Stimulated activated CD4-positive, alpha-beta T cell treated with anti-CD3 and anti-CD28 coated beads, Interleukin-15, amount 100 ng/mL, for 24 hours (primary cell): ENCODE measurements at places on chromosomes 11 and 22.

DNA sequence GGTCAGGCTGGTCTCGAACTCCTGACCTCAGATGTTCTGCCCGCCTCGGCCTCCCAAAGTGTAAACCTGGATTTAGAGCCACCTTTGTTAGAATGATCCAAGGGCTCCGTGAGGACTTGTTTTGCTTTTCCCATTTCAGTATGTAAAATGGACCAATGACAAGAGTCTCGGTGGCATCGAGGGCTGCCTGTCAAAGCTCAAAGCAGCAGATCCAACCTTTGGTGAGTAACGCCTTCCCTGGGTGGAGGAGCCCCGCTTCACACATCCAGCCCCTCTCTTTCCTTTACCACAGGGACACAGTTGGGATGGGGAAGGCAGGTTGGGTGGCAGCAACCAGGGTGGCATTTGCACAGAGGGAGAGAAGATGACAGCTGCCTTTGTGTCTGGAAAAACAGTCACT is 4.4 kb downstream of the TTC38 start:
- no peak for DNase-seq

- DNase-seq: no peak
Measured at GRCh38 chr11:87173185-87174039, 135.7 kb downstream of the TMEM135 start.

- peak; percentile 59 for DNase-seq
Measured at GRCh38 chr11:62553080-62553838, 6.7 kb upstream of the AHNAK start.

DNA sequence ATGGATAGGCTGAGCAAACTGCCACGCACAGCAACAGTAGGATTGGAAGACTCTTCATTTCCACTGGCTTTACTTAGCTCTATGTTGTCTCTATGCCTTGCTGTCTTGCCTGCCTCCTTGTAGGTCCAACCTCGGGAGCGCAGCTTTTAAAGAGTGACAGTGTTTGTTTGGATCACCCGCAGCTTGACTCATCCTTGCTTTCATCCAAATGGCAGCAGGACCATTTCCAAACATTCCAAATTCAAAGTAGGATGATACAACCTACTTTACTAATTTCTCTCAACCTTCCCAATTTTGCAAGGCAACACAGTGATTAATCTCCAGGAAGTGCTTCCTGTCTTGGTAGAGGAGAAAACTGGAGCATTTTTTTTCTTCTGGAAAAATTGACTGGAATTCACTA is at the start of gene MMP3:
TSS of gene MMP3 (minus strand) at position 121 of the 400 bp plus-strand sequence. CDS start at position 58, 63 bp downstream.
- no peak for DNase-seq

GRCh38 chr11:102994105-102994504 is 38.6 kb upstream of the MMP13 start:
- DNase-seq: no peak

- DNase-seq: no peak
Measured at GRCh38 chr11:77508019-77508418, 34.1 kb upstream of the PAK1 start.

DNA sequence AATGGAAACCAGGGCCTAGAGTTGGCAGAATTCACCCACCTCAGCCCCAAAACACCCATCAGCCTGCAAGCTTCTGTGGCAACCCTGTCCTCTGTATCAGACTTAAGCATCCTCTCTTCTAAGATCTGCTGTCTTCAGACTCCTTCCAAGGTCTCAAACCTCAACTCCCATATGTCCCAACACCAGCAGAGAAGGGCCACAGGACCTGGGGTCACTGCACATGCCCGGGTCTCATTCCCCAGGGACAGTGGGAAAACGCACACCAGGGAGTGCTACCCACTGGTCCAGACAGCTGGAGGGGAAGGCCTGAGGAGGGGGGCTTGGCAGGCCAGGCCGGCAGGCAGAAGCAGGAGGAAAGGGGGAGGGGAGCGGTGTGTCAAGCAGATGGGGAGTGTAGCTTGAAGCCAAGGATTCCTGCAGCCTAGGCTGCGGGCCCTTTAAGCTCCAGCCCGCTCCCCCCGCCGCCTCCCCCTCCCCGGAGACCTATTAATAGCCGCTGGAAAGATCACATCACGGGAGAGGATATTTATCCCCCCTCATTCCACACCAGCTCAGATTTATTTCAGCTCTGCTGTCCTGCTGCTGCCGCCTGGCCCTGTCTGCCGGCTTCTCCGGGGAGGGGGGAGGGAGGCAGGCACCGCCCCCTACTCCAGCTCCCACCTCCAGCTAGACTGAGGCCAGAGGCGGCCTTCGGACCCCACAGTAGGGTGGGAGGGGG is 16.7 kb downstream of the BCL9L start:
- no peak for DNase-seq

GRCh38 chr22:40423310-40423688 is 52.9 kb downstream of the SGSM3 start:
- no peak for DNase-seq

GRCh38 chr11:9020916-9021315 is 17.1 kb upstream of the NRIP3 start:
- no peak for DNase-seq

- no peak for DNase-seq
Measured at GRCh38 chr11:76601272-76601671, 69.3 kb downstream of the LRRC32 start.

DNA sequence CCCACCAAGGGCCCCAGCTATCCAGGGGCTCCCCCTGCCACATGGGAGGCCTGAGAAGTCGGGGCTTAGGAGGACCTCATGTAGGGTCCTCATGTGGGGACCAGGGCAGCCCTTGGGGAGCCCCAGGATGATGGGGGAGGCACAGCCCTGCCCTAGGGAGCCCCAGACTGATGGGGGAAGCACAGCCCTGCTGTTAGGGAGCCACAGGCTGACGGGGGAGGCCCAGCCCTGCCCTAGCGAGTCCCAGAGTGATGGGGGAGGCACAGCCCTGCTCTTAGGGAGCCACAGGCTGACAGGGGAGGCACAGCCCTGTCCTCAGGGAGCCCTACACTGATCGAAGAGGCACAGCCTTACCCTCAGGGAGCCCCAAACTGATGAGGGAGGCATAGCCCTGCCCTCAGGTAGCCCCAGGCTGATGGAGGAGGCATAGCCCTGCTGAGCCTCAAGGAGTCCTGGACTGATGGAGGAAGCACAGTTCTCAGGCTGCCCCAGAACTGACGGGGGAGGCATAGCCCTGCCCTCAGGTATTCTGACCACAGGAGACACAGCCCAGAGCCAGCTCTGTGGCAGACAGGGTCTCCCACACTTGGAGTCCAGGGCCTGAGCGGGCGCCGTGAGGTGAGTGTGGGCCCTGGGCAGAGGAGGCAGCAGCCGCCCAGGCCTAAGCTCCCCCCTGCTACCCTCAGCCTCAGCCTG is 10.8 kb downstream of the PRR33 start:
- DNase-seq: no peak

DNA sequence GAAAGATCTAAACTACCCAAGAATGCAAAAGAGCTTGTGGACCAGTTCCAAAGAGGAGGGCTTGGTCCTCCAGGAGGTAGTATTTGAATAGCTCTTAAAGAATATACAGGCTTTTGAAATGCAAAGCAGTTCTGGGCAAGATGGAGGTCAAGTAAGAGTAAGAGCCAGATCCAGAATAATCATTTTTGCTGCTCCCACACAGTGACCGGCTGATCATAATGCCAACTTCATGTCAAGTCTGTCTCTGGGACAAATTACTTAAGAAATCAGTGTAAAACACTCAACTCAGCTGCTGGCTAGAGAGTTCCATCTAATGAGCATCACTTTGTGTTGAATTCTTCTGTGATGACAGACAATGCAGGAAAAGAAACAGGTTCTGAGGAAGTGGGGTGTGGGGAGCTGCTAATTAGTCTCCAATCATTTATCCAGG is 250.9 kb upstream of the NARS2 start:
- DNase-seq: no peak

GRCh38 chr22:31160328-31160978 is 471 bp downstream of the RNF185 start:
- DNase-seq: peak; percentile 19

DNA sequence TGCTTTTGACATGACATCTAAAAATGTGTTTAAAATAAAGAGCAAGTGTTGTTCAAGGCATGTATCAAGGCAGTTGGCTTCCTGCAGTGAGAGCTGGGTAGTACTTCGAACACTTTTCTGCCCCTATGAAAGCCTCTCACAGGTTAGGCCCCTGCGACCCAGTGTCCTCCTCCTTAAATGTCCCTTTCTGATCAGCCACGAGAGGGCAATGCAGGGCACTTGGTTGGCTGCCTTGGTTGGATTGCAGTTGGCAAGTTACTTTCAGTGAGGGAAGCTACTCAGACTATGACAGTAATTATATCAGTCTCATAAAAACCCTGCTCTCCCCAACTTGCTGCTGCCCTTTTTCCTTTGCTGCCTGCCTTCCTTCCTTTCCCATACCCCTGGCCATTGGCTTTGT is 743.8 kb downstream of the NTM start:
- no peak for DNase-seq

DNA sequence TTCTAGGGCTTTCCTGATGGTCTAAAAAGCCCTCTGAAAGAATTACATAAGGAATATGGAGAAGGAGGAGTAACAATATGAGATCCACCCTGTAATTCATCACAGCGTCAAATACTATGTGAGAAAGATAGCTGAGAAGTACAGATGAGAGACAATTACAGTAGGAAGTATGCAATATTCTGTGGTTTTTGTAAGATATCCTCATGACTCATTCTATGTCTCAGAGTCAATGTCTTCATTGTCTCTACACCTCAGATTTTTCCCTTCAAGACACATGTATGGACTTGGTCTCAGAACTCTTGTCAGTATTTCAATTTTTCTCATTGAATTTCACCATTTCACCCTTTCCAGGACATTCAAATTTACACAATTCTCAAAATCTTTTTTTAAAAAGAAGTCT is 343.3 kb upstream of the CTSC start:
- DNase-seq: no peak

- DNase-seq: peak; percentile 94
Measured at GRCh38 chr22:38793721-38794466, at the start of gene DNAL4. Gene DNAL4, minus strand, starts transcription at chr22:38794143. Its CDS starts 11,412 bp downstream, at chr22:38782731.

GRCh38 chr22:23786752-23787599 is at the start of gene SMARCB1:
Gene SMARCB1, plus strand, starts transcription at chr22:23786966. Its CDS starts 204 bp downstream, at chr22:23787170.
- DNase-seq: peak; percentile 91

GRCh38 chr22:37043828-37044538 is 7.6 kb upstream of the KCTD17 start:
- peak; percentile 72 for DNase-seq

DNA sequence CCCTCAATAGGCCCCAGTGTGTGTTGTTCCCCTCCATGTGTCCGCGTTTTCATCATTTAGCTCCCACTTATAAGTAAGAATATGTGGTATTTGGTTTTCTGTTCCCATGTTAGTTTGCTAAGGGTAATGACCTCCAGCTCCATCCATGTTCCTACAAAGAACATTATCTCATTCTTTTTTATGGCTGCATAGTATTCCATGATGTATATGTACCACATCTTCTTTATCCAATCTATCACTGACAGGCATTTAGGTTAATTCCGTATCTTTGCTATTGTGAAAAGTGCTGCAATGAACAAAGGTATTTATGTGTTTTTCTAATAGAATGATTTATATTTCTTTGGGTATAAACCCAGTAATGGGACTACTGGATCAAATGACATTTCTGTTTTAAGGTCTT is 42.1 kb downstream of the SLC36A4 start:
- DNase-seq: no peak

DNA sequence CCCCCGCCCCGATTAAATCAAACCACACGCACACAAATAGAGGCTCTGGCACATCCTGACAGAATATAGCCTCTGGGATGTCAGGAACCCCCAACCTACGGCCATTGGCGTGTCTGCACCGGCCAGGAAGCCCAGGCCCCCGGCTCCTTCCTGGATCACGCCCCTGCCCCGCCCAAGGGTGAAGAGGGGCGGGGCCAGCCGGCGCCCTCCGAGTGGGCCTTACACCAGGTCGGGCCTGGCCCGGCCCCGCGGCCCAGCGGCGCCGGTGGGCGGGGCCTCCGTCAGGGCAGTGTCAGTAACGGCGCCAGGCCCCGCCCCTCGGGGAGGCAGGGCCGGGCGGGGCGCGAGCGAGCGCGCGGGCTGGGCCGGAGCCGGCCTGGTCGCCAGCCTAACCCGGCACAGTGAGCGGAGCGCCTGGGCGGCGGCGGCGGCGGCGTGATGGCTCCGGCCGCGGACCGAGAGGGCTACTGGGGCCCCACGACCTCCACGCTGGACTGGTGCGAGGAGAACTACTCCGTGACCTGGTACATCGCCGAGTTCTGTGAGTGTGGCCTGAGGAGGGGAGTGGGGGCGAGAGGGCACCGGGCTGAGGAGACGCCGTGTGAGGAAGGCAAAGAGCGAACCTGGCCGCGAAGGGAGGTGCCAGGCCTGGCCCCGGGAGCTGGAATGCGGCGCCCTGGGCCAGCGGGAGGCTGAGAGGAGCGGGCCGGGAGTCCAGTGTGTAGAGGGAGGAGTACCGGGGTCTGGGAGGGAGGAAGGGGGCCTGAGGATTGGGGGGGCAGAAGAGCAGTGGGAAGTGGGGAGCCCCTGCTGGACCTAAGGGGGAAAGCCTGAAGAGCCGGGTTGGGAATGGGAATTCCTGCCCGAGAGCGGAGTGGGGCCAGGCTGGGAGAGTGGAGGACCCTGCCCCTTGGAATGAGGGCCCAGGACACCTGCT is at the start of gene ACER3:
TSS of gene ACER3 (plus strand) at position 380 of the 937 bp plus-strand sequence. CDS start at position 439, 59 bp downstream.
- DNase-seq: peak; percentile 94

DNA sequence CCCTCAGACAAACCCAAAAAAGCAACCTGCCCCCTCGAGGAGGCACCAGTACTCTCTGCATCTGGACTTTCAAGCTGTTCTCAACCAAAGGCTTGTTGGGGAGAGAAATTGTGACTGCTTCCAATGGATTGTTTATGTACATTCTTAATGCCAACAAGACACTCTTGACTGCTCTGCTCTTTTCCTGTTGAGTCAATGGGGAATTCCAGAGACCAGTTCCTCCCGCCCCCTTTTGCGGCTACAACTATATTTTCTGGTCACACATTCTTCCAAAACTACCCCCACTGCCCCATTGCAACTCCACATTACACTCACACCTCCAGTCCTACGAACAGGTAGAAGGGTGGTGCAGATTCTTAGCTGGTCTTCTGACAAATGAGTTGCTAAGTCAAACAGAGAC is 187.0 kb downstream of the DSCAML1 start:
- peak; percentile 35 for DNase-seq

- no peak for DNase-seq
Measured at GRCh38 chr22:30648825-30649224, 13.2 kb downstream of the SLC35E4 start.

- no peak for DNase-seq
Measured at GRCh38 chr11:57978686-57979531, 44.8 kb upstream of the OR9Q1 start.

GRCh38 chr11:42974510-42975179 is 337.2 kb upstream of the API5 start:
- no peak for DNase-seq

- DNase-seq: no peak
Measured at GRCh38 chr11:103987629-103988594, 48.5 kb upstream of the DDI1 start.

DNA sequence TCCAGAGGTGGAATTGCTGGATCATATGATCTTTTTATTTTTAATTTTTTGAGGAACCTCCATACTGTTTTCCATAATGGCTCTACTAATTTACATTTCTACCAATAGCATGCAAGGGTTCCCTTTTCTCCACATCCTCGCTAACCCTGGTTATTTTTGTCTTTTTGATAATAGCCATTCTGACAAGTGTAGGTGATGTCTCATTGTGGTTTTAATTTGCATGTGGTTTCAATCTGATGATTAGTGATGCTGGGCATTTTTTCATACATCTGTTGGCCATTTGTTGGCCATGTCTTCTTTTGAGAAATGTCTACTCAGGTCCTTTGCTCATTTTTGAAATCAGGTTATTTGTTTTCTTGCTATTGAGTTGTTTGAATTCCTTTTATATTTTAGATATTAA is 15.4 kb upstream of the OR4D5 start:
- DNase-seq: no peak
